Stimulated activated CD8-positive, alpha-beta memory T cell treated with anti-CD3 and anti-CD28 coated beads, Interleukin-4, amount 100 ng/mL, for 4 hours (primary cell): ENCODE measurements at places on chromosomes 16 and 17.

- DNase-seq = no peak
These were observed 92.2 kb downstream of the IRX3 start for GRCh38 chr16:54194334-54194743.

- no peak for DNase-seq
These were observed 241.4 kb upstream of the DYNLRB2 start for GRCh38 chr16:80299416-80299815.

GRCh38 chr17:51537996-51538550 lies 277.7 kb downstream of the UTP18 start:
- no peak for DNase-seq

GRCh38 chr16:84595052-84595481 lies 22.8 kb downstream of the COTL1 start:
- no peak for DNase-seq

DNA sequence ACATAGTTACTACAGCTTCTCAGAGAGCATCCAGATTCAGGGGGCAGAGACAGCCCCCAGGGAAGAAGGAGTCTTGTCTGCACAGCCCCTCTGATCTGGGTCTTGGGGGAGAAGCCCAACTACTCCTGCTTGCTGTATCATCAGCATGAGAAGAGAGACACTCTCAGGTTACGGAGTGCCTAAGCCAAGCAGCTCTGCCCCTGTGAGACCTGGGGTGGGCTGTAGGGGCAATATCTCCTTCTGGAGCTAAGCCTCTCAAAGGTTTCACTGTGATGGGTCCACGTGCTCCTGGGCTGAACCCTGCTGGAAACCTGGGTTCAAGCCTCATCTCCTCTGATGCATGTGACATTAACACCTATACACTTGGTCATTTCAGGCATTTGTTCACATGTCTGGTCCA lies 123.2 kb downstream of the CPPED1 start:
- no peak for DNase-seq

GRCh38 chr16:77913738-77914253 lies 108.6 kb upstream of the CLEC3A start:
- DNase-seq = no peak

DNA sequence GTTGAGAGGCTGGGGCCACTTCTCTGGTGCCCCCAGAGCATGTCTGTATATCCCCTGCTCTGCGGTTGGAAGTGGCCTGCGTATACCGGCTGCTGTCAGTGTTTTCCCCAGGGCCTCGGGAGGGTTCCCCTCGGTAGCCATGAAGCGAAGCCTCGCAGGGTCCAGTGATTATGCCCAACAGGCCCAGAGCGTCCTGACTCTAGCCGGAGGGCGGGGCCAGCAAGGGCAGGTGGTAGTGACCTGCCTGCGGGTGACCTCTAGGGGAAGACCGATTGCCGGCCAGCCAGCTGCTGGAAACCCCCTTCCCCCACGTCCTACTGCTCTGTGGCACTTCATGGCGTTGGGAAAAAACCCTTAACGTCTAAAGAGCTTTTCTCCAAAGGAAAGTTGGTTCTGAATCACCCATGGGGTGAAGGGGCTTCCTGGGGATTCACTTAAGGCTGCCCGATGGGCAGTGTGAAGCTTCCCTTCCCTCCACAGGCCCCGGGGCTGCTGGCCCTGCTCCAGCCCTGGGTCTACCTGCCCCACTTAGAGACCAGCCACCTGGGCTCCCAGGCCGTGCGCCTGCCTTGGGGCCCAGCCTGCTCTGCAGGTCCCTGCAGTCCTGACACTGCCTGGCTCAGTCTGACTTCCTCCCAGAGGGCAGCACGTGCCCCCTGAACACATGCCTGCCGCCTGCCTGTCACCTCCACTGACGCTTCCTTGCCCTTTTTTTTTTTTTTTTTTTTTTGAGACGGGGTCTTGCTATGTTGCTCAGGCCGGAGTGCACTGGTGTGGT lies 72.8 kb downstream of the SOCS1 start:
- DNase-seq = no peak

- DNase-seq = no peak
These were observed 1.5 kb upstream of the SREBF1 start for GRCh38 chr17:17837966-17838962.

GRCh38 chr17:78202666-78203065 lies 11.4 kb upstream of the BIRC5 start:
- no peak for DNase-seq

DNA sequence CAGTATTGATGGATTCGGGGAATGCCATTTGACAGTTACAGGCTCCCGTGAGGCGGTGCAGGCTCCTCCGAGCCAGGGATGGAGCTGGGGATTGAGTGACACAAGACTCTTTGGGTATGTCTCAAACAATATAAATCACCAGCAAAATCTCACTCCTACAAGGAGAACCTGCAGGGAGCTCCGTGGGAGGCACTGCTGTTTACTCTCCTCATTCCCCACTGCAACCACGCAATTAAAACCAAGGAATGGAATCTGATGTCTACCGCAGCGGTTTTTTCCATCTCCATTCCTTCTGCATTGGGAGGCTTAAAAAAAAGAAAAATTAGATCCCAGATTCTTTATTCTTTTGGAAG lies 157.9 kb downstream of the WWOX start:
- no peak for DNase-seq

DNA sequence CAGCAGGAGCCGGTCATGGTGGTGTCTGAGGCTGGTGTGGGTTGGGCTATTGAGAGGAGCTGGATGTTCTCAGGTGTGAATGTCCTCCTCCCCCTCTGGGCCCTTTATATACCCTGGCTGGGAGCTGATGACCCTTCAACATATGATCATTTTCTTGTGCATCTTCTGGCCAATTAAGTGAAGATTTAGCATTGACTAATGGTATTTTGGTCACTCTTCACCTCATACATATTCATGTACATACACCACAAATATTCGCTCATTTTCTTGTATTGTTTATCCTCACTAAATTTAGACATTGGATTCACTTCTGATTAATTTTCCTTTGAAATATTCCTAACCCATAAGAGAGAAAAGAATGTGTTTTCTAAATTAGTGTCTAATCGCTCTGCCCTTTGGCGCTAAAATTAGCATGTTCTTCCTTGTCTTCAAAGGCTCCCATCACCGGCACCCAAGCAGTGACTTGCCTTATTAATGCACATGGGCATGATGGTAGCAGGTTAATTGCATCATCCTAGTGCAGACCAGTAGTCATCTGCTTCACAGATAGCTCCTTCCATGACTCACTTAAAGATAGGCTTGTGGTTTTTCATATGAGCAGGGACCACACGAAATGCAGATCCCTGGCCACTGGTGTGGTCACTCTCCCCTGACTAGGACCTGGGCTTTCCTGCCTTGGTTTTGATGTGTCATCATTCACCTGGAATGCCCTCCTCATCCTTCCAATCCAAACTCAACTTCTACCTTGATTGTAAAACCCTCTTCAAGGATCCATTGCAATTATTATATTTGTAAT lies at the start of gene KRTAP2-4:
TSS of gene KRTAP2-4 (minus strand) at position 51 of the 796 bp plus-strand sequence. CDS start at position 17, 34 bp downstream.
- DNase-seq = no peak

GRCh38 chr17:8300627-8301242 lies 5.5 kb upstream of the SLC25A35 start:
- DNase-seq = no peak

- no peak for DNase-seq
These were observed 27.6 kb upstream of the CACNG3 start for GRCh38 chr16:24228514-24228913.

DNA sequence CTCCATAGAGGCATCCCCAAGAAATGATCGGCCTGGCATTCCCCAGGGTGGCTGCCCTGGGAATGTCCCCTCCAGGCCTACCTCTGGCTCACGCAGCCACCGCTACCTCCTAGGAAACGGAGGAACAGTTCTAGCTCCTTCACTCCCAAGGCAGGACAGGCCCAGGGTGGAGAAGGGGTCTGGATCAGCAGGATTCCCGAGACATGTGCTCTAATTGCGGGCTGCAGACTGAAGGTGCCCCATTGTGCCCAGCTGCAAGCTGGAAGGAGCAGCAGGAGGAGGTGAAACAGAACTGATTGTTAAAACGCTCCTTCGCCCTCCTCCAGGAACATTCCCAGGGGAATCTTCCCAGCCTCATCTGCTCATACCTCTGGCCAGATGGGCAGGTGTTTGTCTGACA lies 40.8 kb downstream of the SCNN1G start:
- no peak for DNase-seq

GRCh38 chr16:88063211-88063773 lies 112.1 kb downstream of the BANP start:
- no peak for DNase-seq

DNA sequence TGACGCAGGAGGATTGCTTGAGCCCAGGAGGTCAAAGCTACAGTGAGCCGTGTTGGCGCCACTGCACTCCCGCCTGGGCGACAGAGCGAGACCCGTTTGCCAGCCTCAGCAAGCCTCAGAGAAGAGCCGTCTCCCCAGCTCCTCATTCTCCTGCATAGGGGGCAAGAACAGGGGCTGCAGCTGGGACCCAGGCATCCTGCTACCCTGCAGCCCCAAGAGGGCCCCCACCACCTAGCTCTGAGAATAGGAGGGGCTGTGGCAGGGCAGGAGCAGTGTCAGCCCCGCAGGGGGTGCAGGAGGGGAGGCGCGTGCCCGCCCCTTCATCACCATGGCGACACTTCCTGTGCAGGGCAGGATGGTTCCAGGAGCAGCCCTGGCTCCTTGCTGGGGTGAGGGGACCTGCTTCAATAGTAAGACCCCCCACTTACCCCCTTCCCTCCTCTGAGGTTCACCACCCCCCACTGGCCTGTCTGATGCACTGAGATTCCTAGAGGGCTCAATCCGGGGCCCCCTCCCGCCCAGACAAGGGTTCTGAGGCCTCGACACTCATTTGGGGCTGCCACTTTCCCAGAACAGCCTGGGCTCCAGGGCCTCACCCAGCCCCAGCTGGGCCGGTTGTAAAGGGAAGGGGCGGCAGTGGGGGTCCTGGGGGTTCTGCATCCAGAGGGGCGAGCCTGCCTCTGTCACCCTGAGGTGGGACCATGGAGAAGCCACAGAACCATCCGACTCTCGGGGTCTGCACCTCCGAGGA lies 20.2 kb downstream of the VASN start:
- no peak for DNase-seq

DNA sequence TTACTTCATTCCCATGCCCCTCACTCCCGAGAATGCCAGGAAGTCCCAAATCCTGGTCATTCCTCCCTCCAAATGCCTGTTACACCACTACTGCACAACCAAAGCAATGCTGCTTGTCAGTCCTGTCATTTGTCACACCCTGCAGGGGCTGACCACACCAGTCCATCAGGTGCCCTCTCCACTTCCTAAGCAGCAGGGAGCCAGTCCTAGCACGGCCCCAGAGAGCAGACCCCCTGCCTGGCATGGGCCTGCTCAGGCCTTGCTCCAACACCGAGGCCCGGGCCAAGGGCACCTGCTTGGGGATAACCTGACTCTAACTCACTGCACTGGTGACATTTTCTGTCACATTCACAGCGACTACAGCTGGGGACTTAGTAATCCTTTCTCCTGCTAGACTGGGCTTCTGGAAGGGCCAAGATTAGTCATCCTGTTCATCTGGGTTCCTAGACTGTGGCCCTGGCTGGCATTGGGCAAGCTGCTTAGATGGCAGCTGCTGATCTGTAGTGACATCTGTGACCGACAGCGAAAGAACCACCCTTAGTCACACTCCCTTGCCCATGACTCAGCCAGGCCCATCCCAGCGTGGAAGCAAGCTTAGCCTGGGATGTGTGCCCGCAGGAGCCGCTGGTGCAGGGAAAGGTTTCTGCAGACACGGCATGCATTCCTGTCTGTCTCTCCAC lies 5.4 kb downstream of the ALYREF start:
- no peak for DNase-seq

GRCh38 chr16:71345031-71345430 lies 13.5 kb upstream of the CALB2 start:
- no peak for DNase-seq

DNA sequence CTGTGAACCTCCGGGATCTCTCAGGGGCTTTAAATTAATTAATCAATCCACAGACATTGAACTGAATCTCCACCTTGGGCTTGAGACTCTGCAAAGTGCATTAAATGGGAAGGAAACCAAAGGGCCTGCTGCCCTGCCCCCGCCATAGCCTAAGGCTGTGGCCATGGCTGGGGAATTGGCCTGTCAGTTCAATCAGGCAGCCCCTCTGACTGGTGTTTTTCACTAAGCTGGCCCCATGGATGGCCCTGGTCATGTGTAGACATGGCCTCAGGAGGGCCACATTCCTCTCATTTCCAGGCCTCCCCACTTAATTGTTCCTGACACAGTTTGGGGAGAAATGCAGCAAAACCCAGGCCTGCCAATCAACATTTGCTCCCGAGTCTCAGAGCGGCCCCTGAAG lies 499.8 kb downstream of the WWOX start:
- DNase-seq = no peak

DNA sequence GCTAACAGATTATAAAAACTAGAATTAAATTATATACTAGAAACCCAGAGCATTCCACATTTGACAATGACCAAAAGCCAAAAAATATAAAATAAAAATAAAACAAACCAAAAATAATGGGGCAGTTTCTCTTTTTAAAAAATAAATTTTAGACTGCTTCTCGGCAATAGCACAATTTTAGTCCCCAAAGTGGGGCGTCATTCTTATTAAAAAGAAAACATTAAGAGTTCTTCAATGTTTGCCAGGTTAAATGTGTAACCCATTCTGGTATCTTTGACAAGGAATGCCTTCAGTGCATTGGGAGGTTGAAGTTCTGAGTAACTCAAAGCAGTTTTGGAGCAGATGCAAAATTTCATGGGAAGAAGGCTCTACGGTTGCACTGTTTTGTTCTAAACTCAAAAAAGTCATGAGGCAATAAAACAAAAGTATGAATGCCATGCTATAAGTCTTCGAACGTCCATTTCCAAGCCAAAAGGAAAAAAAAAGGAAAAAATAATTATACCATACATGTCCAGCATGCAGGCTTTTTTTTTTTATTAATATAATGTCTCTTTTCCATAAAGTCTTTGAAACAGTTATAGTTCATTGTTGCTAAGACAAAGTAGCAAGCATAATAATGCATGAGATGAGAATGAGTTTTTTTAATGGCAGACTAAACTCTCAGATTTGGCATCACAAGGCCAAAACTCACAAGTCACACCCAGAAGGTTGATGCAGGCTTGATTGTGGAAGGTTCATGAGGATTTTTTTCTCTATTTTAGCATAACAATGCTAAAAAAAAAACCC lies 3.1 kb downstream of the MAF start:
- DNase-seq = no peak

- DNase-seq = no peak
These were observed 164.9 kb downstream of the IRX3 start for GRCh38 chr16:54121539-54122295.

- DNase-seq = no peak
These were observed 16.4 kb upstream of the SLC16A11 start for GRCh38 chr17:7060165-7060891.

GRCh38 chr17:49848019-49848473 lies at the start of gene TAC4:
Gene TAC4 (minus strand): TSS chr17:49848069. CDS start chr17:49848017, 52 bp downstream.
- DNase-seq = no peak

GRCh38 chr16:85107083-85107482 lies 5.2 kb downstream of the CIBAR2 start:
- DNase-seq = no peak

- no peak for DNase-seq
These were observed 23.8 kb downstream of the OGFOD1 start for GRCh38 chr16:56475201-56475600.

DNA sequence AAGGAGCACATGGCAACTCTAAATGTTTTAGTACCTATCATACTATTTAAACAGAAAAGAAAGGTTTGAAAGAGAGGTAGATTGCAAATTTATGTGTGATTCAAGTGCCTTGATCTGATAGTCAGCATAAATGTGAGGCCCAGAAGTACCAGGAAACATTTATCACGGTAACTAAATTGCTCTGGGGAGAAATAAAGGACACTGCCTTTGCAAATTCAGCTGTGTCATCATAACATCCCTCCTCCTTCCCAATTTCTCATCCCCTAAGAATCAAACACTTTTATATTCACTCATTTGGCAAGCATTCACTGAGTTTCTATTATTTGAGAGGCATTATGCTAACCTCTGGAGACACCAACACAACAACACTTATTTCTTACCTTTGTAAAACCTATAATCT lies 563.4 kb upstream of the CA10 start:
- DNase-seq = no peak
